ENCODE measurements at places on chromosomes 2 and 18.

DNA sequence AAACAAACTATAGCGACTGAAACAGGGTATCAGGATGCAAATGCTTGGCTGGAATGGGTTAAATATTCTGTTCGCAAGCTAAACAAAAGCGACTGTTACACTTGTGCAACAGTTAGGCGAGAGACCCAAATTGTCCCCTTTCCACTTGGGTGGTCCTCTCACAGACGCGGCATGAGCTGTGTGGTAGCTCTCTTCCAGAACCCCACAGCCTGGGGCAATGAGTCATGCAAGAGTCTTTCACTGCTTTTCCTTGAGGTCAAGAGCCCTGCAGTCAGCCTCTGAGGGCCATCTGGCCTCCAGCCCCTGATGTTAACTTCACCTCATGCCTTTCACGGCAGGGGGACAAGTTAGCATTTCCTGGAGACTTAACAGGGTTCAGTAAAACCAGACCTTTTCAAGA lies 25.7 kb downstream of the SULT1C4 start:
- no peak for DNase-seq

GRCh38 chr18:12630136-12630535 lies 27.8 kb downstream of the SPIRE1 start:
- no peak for DNase-seq

GRCh38 chr2:129806317-129806716 lies 173.1 kb upstream of the RAB6C start:
- DNase-seq: no peak

- no peak for DNase-seq
Measured at GRCh38 chr2:212745359-212745758, 206.8 kb upstream of the ERBB4 start.

DNA sequence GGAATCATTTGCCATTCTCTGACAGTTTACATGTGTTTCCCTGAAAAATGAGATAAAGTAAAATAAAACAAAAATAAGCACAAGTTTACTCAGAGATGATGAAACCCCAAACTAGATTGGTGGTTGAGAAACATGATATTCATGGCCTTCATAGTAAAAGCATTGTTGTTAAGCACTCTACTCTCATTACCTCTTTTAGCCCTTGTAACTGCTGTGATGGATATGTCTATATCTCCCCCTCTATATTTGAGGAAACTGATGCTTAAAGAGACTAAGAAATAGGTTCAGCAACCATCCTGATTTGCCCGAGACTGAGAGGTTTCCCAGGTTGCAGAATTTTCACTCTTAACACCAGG lies 33.9 kb upstream of the GALNT3 start:
- no peak for DNase-seq

GRCh38 chr2:144682248-144682647 lies 162.3 kb upstream of the ZEB2 start:
- no peak for DNase-seq

- DNase-seq: no peak
Measured at GRCh38 chr18:56517196-56517595, 121.2 kb downstream of the TXNL1 start.

DNA sequence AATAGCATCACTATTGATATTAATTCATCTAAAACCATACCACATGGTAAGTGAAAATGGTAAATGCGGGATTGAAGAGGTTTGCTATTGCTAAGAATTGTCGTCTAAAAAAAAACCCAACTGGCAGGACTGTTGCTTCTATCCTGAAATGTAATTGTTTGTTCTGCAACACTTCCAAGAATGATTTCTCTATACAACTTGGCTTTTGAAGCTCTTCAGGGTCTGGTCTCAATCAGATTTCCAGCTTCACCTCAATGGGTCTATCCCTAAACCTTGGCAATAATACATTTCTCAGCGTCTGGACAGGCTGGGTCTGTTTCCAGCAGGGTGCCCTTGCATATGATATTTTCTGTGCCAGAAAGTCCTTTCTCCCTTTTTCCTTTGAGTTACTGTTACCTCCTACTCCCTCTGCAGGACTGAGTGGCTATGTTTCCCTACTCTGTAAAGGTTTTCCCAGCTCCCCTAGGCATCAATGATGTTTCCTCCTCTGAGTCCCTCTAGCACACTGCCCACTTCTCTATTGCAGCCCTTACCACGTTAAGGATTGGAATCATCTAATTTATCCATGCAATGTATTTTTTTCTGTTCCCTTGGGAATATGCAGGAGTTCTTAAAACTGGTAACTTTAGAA lies 118.2 kb upstream of the REV1 start:
- no peak for DNase-seq

GRCh38 chr2:46086578-46087070 lies 210.6 kb upstream of the EPAS1 start:
- no peak for DNase-seq
